ENCODE measurements at places on chromosomes 5 and 9.

- no peak for DNase-seq
These were observed 28.4 kb upstream of the SUSD1 start for GRCh38 chr9:112203536-112203935.

DNA sequence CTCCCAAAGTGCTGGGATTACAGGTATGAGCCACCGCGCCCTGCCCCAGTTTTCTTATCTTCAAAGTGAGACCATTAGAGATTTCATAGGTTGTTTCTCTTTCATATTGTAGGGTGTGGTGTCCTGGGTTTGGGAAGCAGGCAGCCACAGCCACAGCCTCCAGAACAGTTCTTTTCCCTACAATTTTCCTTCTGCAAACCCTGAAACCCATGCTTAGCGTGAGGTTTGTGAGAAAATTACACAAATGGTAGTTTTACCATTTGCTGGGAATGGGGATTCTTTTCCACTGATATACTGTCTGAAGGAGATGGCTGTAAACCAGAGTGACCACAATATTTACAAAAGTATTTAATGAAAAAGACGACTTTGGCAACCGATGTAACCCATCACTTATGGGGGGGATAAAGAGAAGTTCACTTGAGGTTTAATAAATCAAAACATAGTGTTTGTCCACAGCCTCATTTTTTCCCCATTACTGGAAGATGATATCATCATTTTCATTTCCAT is 26.7 kb upstream of the ECM2 start:
- no peak for DNase-seq

DNA sequence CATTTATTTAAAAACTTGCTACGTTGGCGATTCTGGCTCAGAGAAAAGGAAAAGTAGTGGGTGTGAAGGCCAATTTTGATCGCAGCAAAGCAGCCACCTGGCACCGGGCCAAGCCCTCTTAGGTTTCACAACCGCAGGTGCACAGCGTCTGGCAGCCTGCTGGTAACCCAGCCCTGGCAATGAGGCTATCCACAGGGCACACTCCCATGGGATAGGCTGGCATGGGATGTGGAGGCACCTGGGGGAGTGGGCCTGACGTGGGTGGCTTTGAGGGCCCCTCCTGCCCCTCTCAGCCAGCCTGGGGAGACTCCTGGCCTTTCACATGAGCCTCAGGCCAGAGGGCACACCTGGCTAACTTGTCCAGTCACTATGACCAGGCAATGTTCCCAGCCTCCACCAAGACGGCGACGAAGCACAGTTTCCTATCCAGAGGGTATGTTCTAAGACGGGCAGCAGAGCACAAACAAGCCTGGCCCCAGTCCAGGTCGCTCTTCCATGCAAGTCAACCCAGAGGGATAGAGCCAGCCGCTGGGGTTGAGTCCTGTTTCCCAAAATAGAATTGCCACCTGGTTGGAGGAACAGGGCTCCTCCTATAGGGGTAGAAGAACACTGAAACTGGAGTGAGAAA is 19.0 kb downstream of the CMBL start:
- no peak for DNase-seq

- DNase-seq: no peak
These were observed 199.6 kb downstream of the SMARCA2 start for GRCh38 chr9:2214707-2215106.

DNA sequence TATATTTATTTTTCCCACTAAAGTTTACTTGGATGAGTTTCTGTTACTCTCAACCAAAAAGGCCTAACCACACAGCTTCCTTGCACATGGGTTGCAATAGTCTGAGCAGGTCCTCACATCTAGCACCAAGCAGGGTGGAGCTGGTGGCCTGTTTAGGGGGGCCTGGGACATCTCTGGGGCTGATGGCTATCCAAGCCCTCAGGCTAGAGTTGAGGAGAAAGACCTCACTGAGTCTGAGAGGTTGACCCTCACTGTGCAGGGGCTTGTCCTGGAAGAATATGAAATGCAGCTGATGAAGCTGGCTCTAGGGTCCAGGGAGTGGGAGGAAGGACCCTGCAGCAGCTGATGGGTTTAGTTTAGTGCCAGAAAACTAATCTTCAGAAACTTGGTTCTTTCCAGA is 217.1 kb upstream of the MVB12B start:
- no peak for DNase-seq

DNA sequence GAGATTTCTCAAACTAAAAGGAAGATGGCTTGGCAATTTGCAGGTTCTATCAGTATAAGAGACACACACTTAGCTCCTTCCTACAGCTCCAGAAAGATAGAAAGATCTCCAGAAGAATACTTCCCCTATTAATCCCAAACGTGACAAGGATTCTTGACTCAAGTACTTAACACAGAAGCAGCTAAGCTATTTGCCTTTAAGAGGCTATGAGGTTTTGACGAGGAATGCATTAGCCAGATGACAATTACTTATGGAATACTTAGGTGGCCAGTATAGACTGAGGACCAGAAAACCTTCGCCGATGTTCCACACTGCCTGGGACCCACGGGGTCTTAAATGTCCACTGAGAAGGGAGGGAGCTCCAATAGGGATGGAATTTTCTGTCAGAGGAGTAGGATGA is 340.5 kb upstream of the KIF2A start:
- no peak for DNase-seq

Measured in stimulated activated CD4-positive, alpha-beta T cell treated with anti-CD3 and anti-CD28 coated beads, Interleukin-2, amount 100 ng/mL, for 4 hours (primary cell).